ENCODE measurements at places on chromosomes 1 and 21. TPM values are rescaled to one million over a fixed set of nuclear protein-coding genes. Genes with fewer than 3 reads are reported as not detected.

Gene INAVA
- total RNA-seq, result 3.0 TPM

Gene BSDC1
- total RNA-seq, result 53.8 TPM

Gene CYP4A11
- not detected for total RNA-seq

Gene IRF6
- total RNA-seq, result 5.4 TPM

Gene LRRC53
- total RNA-seq, result not detected

Gene TPRG1L
- 14.4 TPM for total RNA-seq

Gene ADAMTS1
- 15.6 TPM for total RNA-seq

Gene NBPF20
- 1.0 TPM for total RNA-seq

Measured in epithelial cell of alveolus of lung (primary cell).